ENCODE measurements at places on chromosomes 6 and 20. TPM values are rescaled to one million over a fixed set of nuclear protein-coding genes. Genes with fewer than 3 reads are reported as not detected.

The PTPRT gene
- total RNA-seq = 0.20 TPM

The IL17A gene
- not detected for total RNA-seq

The SKIC2 gene
- 77.9 TPM for total RNA-seq

DNA sequence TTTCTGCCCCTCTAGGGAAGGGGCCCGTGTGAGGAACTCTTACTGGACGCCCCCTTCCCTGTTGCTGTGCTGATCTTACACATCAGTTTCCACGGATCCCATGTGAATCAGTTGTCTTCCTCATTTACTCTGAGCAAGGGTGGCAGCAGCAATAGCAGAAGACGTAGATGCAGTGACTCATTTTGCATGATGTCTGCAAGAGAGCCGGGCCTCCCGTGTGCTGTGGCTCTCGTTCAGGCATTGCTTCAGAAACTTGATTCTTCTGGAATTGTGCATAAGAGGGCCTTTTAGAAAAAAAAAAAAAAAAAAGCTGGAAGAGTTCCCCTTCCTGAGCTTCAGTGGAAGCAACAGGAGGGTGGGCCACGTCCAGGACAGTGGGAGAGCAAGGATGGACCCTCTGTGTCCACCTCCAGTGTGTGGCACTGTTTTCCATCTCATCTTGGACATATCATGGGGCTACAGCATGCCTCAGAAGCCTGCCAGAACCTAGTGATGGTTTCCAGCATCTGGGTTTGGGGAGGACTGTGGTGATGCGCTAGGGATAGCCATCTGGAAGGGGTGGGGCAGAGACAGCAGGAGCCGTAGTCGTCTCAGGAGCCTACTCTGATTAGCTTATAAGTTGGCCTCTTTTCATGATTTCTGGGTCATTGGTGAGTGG, 62.1 kb downstream of the FOXO3 start:
- no peak overlapping the region for H3K4me3 ChIP-seq
- H3K4me1 ChIP-seq = no peaks in the 10 kb centered on the region
- H3K27ac ChIP-seq = no peak overlapping the region
- H3K27me3 ChIP-seq = no peaks in the 10 kb centered on the region
- no peaks in the 10 kb centered on the region for H3K36me3 ChIP-seq
- no peak for DNase-seq

DNA sequence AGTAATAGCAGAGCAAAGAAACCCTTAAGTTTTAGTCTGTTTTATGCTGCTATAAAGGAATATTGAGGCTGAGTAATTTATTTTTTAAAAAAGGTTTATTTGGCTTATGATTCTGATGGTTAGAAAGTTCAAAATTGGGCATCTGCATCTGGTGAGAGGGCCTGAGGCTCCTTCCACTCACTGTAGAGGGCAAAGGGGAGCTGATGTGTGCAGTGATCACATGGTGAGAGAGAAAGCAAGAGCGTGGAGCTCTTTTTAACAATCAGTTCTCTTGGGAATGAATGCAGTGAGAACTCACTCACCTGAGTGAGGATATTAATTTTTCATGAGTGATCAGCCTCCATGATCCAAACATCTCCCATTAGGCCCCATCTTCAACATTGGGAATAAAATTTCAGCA, 36.4 kb upstream of the SAMD3 start:
- H3K27ac ChIP-seq = no peak overlapping the region
- DNase-seq = no peak
- H3K4me3 ChIP-seq = no peak overlapping the region
- H3K36me3 ChIP-seq = peaks cover 2% of the 10 kb centered on the region
- peaks cover 9% of the 10 kb centered on the region for H3K4me1 ChIP-seq
- H3K27me3 ChIP-seq = no peaks in the 10 kb centered on the region

DNA sequence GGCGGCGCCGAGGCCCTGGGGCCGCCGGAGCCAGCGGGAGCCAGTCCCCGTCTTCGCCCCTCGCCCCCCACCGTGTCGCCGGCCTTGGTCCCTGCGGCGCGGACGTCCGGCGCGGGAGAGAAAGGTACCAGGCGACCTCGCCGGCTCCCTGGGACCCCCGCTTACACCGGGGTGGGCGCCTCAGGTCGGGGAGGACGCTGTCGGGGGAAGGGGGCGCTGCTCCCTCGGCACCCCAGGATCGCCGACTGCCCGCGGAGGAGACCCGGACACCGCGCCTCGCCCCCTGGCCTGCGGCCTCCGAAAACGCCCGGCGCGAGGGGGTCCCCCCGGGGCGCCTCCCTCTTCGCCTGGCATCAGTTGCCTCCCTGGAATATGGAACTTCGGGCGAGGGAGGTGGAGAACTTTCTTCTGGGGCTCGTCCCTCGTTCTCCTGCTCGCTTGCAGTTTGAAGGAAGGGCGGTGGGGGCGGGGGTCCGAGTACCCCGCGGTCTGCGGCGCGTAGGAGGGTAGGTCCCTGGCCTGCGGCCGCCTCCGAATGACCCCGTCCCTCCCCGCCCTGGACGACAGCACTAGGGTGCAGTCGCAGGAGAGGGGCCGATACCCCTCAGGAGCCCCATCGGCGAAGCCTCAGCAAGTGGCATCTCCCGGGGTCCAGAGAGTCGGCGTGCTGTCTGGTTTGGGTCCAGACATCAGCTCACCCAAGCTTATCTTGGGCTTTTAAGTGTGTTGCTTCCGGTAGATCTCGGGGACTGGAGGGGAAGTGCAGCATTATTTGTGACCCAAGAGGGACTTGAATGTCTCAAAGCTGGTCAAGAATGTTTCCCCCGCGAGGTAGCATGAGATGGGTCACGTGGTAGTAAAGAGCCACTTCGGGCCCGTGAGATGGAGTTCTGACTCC, 549 bp downstream of the ANKRD6 start:
- H3K36me3 ChIP-seq = no peaks in the 10 kb centered on the region
- H3K27me3 ChIP-seq = no peaks in the 10 kb centered on the region
- no peak overlapping the region for H3K27ac ChIP-seq
- no peak for DNase-seq

GRCh38 chr20:33092361-33092760, 12.9 kb downstream of the BPIFB4 start:
- no peaks in the 10 kb centered on the region for H3K36me3 ChIP-seq
- DNase-seq = no peak
- no peaks in the 10 kb centered on the region for H3K27me3 ChIP-seq
- no peak overlapping the region for H3K4me3 ChIP-seq
- H3K27ac ChIP-seq = no peak overlapping the region

DNA sequence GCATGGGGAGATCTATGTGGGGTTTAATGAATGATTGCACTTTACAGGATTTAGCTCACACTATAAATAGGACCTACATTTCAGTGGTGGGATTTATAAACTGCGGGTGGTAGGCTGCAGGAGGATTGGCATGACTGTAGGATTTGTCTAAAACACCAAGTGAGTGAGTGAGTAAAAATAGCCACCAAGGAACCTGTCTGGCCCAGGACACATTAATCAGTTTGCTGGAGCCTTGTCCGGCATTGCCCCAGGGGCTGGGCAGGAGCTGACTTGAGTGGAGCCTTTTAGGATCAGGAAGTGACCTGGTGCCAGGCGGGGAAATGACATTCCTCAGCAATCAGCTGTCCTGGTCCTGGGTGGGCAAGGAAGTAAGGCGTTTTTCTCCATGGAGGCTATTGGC, 278.7 kb upstream of the PRND start:
- DNase-seq = no peak
- H3K36me3 ChIP-seq = no peaks in the 10 kb centered on the region
- H3K27ac ChIP-seq = no peak overlapping the region
- H3K4me3 ChIP-seq = no peak overlapping the region

DNA sequence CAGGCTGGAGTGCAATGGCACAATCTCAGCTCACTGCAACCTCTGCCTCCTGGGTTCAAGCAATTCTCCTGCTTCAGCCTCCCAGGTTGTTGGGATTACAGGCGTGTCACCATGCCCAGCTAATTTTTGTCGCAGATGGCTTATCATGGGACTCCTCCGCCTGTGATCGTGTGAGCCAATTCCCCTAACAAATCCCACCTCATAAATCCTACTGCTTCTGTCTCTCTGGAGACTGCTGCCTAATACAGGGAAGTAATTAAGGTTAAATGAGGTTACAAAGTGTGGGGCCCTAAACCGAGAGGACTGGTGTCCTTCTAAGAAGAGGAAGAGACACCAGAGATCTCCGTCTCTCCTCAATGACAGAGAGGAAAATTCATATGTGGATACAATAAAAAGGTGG, 52.0 kb downstream of the TRPC4AP start:
- no peaks in the 10 kb centered on the region for H3K27me3 ChIP-seq
- peaks cover 43% of the 10 kb centered on the region for H3K4me1 ChIP-seq
- peak overlapping the region; percentile 38 for H3K27ac ChIP-seq
- DNase-seq = no peak
- no peak overlapping the region for H3K4me3 ChIP-seq
